ENCODE measurements at places on chromosomes 13 and 19.

DNA sequence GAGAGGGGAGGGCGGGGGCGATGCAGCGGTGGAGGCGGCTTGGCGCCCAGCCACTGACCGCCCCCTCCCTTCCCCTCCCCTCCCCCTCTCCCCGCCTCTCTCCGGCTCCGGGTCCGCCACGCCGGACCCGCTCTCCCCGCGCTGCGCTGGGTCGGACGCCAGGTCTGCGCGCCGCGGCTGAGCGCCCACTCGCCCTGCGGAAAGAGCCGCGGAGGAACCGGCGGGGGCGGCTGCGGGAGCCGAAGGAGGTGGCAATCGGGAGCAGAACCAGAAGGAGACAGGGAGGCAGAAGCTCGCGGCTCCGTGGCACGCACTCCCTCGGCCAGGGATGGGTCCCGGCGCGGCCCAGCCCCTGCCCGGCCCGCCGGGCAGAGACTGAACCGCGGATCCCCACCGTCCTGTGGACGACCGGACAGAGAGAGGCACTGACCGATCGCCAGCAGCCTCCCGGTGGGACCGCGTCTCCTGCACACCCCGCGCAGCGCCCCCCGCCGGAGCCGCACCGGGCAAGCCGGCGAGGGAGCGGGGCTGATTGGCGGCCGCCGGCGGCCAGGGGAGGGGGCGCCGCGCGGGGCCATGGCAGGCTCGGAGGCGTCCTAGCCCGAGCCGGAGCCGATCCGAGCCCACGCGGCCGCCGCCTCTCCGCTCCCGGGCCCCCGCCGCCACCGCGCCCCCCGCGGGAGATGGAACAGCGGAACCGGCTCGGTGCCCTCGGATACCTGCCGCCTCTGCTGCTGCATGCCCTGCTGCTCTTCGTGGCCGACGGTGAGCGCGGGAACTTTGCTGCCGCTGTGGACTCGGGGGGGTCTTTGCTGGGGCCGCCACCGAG, at the start of gene VSTM2B:
Gene VSTM2B, plus strand, starts transcription at position 94 of the 829 bp plus-strand sequence. Its CDS starts 590 bp downstream, at position 684.
- no peak for DNase-seq

DNA sequence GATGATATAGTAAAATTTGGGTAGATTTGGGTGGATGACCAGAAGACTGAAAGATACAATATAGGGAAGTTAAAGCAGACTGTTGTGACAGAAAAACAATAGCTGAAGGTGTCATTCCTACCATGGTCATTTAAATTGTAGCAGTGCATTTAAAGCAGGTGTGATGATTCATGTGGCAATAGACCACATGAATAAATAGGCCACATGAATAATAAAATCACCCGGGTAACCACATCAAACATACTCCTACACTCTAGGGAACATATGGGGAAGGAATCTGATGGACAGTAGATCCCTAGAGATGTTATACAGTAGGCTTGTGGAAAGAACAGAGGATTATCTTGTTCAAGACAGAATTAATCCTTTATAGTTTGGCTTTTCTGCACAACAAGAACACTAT, 392.6 kb downstream of the SLITRK5 start:
- no peak for DNase-seq

DNA sequence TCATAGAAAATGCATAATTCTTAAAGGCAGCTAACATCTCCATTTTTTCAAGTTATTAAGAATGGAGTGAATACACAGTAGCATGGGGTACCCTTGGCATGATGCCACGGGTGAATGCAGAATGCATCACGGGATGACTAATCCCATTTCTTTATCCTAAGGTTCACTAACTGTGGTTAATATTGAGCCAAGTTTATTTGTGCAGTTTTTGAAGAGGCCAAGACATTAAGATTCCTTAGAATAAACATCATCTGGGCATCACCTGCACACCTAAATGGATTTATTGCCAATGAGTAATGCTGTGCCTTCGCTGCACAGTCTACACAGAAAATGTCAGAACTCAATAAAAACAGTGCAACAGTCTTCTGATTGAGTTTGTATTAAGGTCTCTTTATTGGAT, 333.1 kb downstream of the GPC6 start:
- no peak for DNase-seq

DNA sequence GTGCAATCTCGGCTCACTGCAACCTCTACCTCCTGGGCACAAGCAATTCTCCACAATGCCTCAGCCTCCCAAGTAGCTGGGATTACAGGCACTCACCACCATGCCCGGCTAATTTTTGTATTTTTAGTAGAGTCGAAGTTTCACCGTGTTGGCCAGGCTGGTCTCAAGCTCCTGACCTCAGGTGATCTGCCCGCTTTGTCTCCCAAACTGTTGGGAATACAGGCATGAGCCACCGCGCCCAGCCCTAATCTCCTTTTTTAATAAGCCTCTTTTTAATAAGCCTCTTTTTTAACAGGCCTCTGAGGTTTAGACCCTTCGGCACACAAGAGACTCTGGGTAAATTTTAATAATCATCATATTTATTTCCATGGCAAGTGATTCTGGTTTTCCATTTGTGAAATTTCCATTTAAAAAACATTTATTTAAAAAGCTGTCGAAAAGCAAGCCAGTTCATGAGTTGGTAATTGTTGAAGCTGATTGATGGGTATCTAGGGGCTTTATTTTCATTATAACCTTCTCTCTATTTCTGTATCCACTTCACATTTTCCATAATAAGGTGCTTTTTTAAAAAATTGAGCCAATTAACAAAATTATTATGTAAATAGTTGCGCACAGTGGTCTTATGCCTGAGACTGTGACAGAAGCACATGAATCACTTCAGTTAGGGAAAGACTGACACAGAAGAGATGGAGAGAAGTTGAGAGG, 11.8 kb downstream of the POU2F2 start:
- no peak for DNase-seq

GRCh38 chr19:31666126-31666525, 316.9 kb upstream of the TSHZ3 start:
- DNase-seq = no peak
